ENCODE measurements at places on chromosomes 11 and 22.

- no peak for DNase-seq
Measured at GRCh38 chr11:35085531-35086165, 53.3 kb upstream of the CD44 start.

DNA sequence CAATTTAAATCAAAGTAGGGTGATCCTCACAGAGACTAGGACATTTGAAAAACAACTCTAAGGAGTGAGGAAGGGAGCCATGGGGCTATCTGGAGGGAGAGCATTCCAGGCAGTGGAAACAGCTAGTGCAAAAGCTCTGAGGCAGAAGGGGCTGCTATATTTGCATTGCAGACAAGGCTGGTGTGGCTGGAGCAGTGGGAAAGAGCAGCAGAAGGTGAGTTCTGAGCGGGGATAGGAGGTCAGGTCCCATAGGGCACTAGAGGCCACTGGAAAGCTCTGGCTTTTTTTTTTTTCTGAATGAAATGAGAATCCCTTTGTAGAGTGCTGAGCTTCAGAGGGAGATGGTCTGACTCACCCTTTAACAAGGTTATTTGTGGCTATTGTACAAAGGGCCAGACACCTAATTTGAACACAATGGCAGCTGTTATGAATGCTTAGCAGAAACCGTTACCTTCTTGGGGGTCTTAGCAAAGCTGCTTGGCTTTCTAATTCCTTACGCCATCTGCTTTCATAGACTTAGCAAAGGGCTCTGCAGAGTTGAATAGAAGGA is 291.6 kb downstream of the BUD13 start:
- no peak for DNase-seq

GRCh38 chr11:112666253-112666652 is 295.0 kb upstream of the NCAM1 start:
- no peak for DNase-seq

- DNase-seq = no peak
Measured at GRCh38 chr22:22927196-22927887, 39.7 kb downstream of the IGLL5 start.

DNA sequence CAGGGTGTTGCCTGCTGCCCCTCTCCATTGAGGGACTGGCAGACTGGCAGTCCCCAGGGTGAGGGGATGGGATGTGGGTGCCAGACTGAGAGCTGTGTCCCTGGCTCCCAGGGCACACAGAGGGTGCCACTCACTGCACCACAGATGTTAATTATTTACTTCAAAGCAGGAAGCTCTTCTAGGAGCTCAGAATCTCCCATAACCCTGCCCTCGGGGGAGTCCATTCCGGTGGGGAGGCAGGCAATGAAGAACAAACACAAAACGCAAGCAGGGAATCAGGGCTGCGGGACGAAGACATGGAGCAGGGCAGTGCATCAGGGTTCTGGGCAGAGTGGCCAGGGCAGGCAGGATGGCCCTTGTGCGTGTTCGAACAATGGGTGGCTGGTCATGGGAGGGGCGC is 24.4 kb upstream of the FLRT1 start:
- no peak for DNase-seq

DNA sequence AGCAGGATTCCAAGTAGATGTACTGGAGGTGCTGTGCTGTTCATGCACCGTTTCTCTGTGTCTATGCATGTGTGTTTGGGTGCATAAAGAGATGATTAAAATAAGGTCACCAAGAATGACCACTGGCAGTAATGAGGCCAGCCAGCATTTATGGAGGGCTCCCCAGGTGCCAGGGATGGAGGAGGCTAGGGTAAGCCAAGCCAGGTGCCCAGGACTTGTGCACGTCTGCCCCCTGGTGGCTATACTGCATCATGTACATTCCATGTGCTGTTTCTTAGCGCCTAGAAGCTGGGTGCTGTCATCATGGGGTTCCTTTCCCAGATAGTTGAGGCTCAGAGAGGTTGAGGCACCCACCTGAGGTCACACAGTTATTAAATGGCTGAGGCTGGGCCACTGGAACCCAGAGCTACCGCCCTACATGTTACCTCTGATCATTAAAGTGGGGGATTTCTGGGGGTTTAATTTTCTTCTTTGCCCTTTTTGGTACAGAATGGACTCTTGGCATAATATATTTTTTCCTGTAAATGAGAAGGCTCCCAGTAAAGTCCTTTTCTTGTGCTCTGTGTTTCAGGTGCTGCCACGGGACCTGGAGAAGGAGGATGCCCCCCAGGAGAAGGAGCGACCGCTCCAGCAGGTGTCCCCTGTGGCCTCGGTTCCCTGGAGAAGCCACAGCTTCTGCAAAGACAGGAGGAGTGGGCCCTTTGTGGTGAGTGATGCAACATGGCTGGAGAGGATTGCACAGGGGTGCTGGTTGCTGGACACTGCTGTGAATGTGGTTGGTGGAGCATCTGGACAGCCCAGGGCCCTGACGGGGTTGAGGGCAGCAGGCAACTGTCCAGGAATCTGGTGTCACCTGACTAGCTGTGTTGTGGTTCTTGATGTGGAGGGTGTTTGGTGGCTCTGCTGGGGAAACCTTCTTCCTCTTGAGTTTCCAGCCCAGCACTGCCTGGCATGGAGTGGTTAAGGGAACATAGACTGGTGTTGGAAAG is 96.4 kb downstream of the KIAA1671 start:
- peak; percentile 39 for DNase-seq

DNA sequence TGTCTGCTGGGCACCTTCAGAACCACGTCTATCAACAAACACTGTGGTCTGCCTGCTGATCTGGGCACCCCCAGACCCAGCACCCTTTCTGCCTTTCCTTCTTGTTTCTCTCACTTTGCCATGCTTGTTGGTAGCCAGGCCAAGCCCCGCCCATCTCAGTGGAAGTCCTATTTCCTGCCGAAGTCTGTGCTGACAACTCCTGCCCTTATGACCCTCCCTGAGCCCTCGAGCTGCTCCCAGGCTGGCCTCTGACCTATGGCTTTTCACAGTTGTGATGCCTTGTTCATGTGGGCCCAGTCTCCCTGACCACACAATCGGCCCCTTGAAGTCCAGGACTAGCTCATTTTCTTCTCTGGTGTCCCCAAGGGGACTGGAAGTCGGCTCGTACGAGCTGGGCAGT is 132.1 kb downstream of the DSCAML1 start:
- DNase-seq = no peak

GRCh38 chr11:128300785-128301184 is 286.6 kb downstream of the ETS1 start:
- no peak for DNase-seq

GRCh38 chr11:93761910-93762309 is 20.4 kb downstream of the C11orf54 start:
- DNase-seq = no peak

DNA sequence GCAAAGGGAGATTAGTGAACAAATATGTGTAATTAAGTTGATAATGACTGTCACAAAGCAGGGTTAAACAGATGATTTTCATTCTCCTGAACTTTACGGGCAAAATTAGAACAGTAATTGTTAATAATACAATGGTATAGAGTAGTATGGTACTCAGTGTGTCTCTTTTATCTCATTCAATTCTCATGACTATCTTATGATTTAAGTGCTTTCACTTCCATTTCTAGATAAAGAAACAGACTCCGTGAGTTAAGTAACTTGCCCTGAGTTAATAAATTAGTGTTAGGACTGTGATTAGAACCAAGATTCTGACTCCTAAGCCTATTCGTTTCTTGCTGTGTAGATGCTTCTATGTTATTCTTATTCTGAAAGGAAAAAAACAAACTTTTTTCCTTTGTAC is 22.0 kb downstream of the PIH1D2 start:
- DNase-seq = no peak

DNA sequence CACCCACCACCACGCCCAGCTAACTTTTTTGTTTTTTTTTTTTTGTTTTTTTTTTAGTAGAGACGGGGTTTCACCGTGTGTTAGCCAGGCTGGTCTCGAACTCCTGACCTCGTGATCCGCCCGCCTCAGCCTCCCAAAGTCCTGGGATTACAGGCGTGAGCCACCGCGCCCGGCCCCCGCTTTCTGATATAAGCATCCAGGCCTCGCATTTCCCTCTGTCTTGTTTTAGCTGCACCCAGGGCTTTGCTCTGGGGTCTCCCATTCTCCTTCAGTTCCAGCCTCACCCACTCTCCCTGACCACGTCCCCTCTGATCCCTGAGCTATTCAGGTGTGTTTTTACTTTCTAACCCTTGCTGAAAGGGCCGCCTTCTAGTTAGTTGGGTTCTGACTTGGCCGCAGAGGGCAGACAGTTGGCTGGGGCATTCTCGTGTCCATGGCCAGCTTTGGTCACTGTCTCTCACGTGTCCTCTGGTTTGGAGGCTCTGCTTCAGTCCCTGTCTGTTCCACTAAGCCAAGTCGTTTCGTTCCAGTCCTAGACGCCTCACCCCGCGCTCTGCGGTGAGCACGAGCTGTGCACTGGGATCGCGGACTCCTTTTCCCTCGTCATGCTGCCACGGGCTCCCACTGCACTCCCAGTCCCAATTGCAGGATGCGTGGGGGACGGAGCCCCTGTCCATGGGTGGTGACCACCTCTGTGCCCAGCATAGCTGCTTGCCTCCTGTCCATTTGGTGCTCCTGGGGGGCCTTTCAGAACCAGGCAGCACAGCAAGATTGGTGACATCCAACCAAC is 6.0 kb upstream of the TNNT3 start:
- DNase-seq = no peak

GRCh38 chr11:118957968-118958367 is 1.9 kb downstream of the UPK2 start:
- DNase-seq = no peak

GRCh38 chr22:25817092-25817943 is 75.3 kb downstream of the MYO18B start:
- no peak for DNase-seq

DNA sequence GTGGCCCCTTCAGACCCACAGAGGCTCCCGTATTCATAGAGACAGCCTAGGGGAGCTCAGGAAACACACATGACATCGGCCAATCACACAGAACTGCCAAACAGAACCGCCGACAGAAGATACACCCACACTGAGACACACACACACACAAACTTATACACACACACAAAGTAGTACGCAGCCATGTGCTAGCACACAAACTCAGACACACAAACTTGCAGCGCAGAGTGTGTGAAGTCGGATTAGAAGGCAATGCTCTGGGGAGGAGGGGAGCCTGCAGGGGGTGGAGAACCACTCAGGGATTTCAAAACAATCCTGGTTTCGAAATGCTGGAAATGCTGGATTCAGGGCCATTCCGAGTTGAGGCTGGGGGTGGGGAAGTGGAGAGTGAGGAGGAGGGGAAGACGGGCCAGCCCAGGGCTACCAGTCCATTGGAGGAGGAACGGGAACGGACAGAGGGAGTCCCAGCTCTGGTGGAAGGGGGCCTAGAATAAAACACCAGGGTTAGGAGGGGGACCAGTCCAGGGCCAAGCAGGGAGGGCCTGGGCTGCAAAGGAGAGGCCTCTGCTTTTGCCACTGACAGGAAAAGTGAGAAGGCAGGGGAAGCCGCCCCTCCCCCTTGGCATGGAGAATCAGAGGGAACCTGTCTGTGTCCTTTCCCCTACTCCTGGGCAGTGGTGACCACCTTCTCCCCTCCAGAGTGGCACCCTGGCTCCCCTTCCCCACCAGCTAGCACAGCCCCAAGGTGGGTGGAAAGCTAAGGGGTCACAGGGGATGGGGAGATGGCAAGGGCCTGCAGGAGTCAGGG is 4.4 kb downstream of the BCL9L start:
- DNase-seq = no peak

- no peak for DNase-seq
Measured at GRCh38 chr11:71336996-71337754, 84.8 kb upstream of the SHANK2 start.

- no peak for DNase-seq
Measured at GRCh38 chr11:115769891-115770290, 265.7 kb upstream of the CADM1 start.

- DNase-seq = no peak
Measured at GRCh38 chr22:48644108-48644507, 1183.6 kb downstream of the BRD1 start.

DNA sequence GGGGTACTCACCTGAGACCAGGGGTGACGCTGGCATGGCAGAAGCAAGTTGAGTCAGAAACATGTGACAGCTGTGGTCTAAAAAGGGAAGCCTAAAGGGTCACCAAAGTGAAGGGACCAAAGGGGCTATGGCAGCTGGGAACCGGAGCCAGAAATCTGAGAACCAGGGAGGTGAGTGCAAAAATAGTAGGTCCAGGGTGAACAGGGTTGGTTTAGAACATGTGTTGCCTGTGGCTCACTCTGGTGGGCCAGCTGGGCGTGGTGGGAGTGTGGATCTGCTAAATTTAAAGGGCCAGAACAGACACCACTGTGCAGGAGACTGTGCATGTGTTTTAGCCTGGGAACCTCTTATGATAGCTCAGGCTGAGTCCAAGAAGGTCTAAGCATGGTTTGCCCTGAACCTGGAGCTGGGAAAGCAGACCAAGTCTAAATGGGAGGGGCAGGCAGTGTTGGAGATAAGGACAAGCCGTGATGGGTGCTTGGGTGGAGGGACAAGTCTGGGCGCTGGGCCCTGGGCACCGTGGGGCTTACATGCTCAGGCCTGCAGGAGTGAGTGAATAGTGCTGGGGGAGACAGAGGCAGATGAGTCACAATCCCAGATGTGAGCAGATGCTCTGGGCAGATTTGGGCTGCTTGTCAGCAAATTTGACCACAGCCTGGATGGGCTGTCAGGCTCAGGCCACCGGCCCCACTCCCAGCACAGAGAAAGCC is 41.4 kb upstream of the ZBED5 start:
- no peak for DNase-seq

- no peak for DNase-seq
Measured at GRCh38 chr11:133842730-133843129, 2.6 kb downstream of the SPATA19 start.

- no peak for DNase-seq
Measured at GRCh38 chr11:35242412-35243242, 103.7 kb downstream of the CD44 start.

- no peak for DNase-seq
Measured at GRCh38 chr22:35834061-35834460, 116.4 kb downstream of the APOL5 start.

- DNase-seq = no peak
Measured at GRCh38 chr11:71207563-71207962, 44.8 kb downstream of the SHANK2 start.

- DNase-seq = no peak
Measured at GRCh38 chr11:44753961-44754645, 27.3 kb downstream of the TSPAN18 start.

- DNase-seq = no peak
Measured at GRCh38 chr22:42639541-42640241, 710 bp downstream of the ATP5MGL start.

DNA sequence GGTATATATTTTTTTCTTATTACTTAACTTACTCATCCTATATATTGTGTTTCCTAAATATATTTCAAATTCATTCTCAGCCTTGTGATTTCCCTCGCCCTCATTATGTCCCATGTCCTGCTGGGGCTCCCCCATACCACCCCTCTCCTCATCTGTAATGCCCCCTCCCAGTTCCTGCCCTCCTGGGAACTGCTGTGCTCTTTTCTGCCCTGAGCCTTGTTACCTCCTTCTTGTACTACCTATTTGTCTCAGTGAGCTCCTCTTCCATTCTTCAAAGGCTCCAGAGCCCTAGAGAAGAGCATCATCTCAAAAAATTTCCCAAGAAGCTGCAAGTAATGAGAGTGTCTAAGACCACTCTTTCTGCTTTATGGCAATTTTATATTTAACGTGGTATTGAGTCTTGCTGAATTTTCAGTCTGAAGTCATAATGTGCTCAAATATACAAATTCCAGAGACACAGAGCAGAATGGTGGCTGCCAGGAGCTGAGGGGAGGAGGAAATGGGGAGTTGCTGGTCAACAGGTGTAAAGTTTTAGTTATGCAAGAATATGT is 66.5 kb upstream of the TOP3B start:
- no peak for DNase-seq
